ENCODE measurements at places on chromosomes 1 and 21. TPM values are rescaled to one million over a fixed set of nuclear protein-coding genes. Genes with fewer than 3 reads are reported as not detected.

The CGN gene
- total RNA-seq: not detected

The RORC gene
- 0.15 TPM for total RNA-seq

The TFF1 gene
- total RNA-seq: not detected

The EPHA2 gene
- 4.2 TPM for total RNA-seq

The CD58 gene
- total RNA-seq: 9.6 TPM

The ANP32E gene
- 32.3 TPM for total RNA-seq

The ASPM gene
- total RNA-seq: 2.0 TPM

The LHX8 gene
- under 0.01 TPM for total RNA-seq

The PEX19 gene
- 62.0 TPM for total RNA-seq

The CELA2B gene
- total RNA-seq: not detected

The CRYZL1 gene
- 36.9 TPM for total RNA-seq

The TTC34 gene
- total RNA-seq: 0.15 TPM

The TAS1R1 gene
- not detected for total RNA-seq

The NAXE gene
- total RNA-seq: 61.2 TPM

The FMOD gene
- total RNA-seq: 1.6 TPM

The B3GALT2 gene
- total RNA-seq: 0.17 TPM

The GUCA2B gene
- total RNA-seq: not detected

The KISS1 gene
- 1.7 TPM for total RNA-seq

The LRRC39 gene
- 0.33 TPM for total RNA-seq

The LMOD1 gene
- total RNA-seq: 22.2 TPM

The OR2T29 gene
- total RNA-seq: not detected

The CELA3A gene
- not detected for total RNA-seq

The S100A3 gene
- total RNA-seq: 8.6 TPM

The CSF3R gene
- not detected for total RNA-seq

The CD1E gene
- not detected for total RNA-seq

The CR1L gene
- not detected for total RNA-seq

The BRINP3 gene
- not detected for total RNA-seq

The GCSAML gene
- total RNA-seq: not detected

The SFN gene
- total RNA-seq: 1.6 TPM

The SELENBP1 gene
- total RNA-seq: 120 TPM

The DRAXIN gene
- total RNA-seq: 0.17 TPM

The TBCE gene
- total RNA-seq: 23.2 TPM

The RXFP4 gene
- not detected for total RNA-seq

The IL12RB2 gene
- not detected for total RNA-seq

The DNALI1 gene
- 5.5 TPM for total RNA-seq

The FCGR3A gene
- not detected for total RNA-seq

All from smooth muscle cell of trachea (primary cell).